ENCODE measurements at places on chromosomes 13 and 19.

GRCh38 chr13:47216176-47216822, 319.4 kb upstream of the HTR2A start:
- no peak for DNase-seq

- DNase-seq = no peak
Measured at GRCh38 chr13:106561551-106562170, 6.3 kb downstream of the ARGLU1 start.

GRCh38 chr13:98717256-98717655, 35.2 kb downstream of the SLC15A1 start:
- DNase-seq = no peak

DNA sequence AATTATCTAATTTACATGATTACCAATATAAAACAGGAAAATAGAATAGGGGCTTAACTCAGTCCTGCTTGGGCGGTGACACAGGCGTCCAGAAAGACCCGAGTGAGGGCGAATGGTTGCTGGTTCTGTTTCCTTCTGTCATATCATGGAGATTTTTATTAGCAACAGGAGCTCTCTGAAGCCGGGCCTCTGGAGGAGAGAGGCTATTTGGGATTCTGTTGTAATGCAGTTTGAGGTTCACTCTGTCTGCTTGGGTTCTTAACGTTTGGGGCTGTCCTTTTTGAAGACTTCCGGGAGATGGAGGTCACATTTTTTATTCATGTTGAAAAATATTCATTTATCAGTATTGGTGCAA, 115.7 kb upstream of the ZNF536 start:
- DNase-seq = no peak

DNA sequence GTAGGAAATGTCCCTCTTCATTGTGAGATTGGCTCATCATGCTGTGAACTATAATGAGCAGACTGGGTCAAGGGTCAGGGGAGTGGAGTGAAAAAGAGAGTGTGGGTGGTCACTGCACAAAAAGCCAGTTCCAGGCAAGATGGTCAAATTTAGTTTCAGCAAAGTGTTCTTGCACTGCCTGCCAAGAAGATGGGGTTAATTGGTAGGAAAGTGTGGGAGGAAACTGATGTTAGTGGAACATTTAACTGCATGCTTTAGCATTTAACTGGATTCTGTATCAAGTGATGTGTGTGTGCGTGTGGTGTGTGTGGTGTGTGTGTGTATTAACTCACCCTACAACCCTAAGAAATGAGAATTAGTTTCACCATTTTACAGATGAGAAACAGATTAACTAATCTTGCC, 131.6 kb downstream of the COG6 start:
- DNase-seq = no peak

- no peak for DNase-seq
Measured at GRCh38 chr13:43003010-43003409, 11.0 kb upstream of the EPSTI1 start.

DNA sequence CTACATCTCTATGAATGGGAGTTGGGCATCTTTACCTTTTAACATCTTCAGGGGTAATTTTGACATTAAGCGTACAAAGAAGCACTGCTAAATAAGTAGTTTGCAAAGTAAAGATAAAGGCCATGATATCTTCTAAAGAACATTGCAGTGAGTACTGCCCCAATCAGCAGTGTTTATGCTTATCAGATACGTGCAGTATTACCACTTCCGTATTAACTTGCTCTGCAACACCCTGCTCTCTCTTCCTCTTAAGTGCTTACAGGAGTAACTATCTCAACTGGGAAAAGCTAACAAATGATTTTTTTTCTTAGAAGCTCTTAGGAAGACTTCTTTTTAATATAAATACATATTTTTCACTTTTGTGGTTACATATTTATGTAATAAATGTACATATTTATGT, 793.7 kb upstream of the SLC10A2 start:
- no peak for DNase-seq

DNA sequence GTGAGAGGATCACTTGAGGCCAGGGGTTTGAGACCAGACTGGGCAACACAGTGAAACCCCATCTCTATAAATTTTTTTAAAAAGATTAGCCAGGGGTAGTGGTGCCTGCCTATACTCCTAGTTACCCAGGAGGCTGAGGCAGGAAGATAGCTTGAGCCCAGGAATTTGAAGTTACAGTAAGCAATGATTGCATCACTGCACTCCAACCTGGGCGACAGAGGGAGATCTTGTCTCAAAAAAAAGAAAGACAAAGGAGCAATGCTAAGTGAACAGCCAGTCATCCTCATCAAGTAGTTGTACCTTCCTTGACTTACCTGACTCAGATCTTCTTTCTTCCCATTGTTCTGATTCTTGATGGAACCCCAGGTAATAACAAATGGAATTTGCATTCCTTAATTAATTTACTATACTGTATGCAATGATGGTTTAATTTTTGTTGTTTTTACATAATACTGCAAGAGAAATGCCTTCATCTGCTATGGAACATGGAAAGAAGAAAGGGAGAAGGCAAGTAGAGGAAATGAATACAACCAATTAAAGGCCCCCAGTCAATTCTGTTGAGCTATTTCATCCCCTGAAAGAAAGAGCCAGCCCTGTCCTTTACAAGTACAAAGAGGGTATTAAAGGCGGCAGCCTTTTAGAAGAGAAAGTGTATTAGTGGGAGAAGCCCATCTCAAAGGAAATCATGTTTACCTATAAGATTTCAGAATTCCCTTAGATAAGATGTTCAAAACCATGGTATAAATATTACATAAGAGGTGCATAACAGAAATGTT, 316.7 kb downstream of the DIAPH3 start:
- no peak for DNase-seq

GRCh38 chr19:34310494-34310981, 54.5 kb upstream of the GPI start:
- no peak for DNase-seq

DNA sequence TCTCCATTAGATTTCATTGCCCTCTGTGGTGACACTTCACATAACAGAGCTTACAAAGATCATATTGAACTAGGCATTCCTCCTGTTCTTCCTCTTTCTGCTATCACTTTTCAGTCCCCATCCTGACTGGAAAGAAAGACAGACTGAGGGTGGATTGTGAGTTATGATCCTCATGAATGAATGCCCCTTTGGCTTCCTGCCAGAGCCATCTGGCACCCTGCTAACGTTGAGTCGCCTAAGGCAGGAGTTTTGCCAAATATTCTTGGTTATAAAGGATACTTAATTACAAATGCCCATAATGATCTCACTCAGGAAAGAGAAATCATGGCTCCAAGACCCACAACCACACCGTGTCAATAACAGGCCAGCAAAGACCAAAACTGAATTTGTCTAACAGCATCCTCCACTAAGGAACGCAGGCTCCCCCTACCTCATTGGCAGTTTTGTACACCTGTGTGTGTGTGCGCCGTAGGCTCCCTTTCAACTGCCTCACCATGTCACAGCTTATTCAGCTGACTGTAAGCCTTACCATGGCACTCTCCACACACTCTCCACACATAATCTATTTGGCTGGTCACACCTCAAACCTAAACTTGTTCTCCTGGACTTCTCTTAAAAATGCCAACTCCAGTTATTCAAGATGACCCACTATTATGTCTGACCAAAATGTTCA, 15.5 kb downstream of the ZNF211 start:
- DNase-seq = no peak

GRCh38 chr19:15576526-15577156, 38.4 kb upstream of the CYP4F8 start:
- DNase-seq = no peak

DNA sequence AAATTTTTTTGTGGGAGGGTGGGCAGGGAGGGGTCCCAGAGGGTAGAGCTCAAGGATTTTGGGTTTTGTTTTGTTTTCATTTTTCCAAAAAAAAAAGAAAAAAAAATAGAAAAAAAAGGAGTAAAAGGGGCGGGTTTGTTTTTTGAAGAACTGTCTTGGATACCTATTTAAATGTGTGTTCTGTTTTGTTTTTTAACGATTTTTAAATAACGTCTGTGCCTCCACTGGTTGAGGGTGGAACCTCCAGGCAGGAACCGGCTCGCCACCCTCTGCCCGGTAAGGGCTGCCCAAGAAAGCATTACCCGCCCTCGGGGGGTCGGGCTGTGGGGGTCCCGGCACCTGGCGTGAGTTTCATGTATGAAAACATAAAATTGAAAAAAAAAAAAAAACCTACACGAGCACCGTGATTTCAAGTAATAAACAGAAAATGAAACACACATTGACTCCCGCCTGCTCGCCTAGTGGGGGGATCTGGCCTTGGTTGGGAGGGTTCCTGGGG, 10.4 kb downstream of the MIDN start:
- no peak for DNase-seq

DNA sequence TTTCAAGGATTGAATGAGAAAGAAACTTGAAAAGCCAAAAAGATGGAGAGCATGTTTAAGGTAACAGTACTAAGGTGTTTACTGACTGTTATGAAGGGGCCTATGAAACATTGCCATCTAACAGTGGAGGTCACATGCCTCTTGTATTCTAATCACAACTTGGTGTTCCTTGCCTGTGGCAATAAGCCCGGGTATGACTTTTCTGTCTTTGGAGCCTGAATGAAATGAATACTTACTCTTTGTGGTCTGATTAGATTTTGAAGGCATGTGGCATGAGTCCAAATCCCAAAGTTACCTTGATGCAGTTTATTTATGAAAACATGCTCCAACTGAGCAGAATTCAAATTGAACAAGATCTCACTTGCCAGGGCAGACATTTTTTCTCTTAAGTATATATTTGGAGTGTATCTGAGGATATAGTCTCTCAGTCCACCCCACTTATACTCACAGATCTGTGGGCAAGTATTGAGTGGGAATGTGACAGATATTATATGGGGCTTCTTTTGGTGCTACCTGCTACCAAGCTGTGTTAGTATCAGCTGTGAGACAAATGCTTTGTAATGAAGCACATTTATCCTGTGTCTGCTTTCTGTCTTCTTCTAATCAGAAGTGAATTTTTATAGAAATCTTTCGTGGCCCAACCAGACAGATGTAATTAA, 67.5 kb downstream of the B3GLCT start:
- DNase-seq = no peak

GRCh38 chr19:46606681-46607447, 5.7 kb downstream of the CALM3 start:
- no peak for DNase-seq

DNA sequence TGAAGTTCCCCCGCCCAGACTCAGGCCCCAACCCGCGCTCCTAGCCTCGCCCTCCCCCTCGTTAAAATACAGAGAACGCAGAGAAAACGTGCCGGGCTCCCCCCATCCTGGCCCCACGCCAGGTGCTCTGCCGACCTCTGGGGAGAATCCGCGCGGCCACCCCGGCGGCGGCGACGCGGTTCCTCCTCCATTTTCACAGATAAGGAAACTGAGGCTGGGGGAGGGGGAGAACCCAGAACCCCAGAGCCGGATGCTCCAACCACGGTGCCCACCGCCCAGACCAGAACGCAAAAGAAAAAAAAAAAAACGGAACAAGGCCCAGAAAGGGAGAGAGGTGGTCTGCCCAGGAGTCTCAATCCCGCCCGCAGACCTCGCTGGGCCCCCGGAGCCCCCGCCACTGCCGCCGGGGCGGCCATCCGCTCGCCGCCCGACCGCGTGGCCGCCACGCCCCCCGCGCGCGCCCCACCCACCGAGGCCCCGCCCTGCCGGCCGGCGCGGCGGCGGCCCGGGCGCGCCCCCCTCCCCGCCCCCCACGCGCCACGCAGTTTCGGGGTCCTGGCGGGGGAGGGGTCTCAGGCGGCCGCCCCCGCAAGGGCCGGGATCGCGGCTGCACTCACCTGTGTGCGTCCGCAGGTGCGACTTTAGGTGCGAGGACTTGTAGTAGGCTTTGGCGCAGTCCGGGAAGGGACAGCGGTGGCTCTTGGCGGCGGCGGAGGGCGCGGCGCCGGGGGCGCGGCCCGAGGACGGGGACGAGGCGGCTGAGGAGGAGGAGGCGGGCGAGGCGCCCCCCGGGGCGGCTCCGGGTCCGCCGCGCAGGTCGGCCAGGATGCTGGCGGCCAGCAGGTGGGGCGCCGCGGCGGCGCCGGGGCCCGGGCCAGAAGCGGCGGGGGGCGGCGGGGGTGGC, 703 bp downstream of the KLF16 start:
- DNase-seq = no peak

DNA sequence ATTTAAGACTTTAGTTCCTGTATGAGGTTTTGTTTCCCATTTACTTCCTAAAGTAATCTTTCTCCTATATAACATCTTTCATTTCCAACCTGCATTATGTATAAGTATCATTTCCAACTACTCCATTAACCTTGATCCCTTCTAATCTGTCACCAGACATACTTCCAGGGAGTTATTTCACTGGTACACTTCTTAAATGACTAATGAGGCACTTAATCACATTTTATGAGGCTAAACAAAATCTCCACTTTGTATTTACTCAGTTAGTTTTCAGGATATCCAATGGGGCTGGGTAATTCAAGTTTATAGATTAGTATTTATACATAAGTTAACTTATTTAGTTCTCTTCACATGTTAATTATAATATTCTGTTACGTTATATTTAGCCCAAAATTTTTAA, 634.7 kb downstream of the PCDH17 start:
- DNase-seq = no peak

DNA sequence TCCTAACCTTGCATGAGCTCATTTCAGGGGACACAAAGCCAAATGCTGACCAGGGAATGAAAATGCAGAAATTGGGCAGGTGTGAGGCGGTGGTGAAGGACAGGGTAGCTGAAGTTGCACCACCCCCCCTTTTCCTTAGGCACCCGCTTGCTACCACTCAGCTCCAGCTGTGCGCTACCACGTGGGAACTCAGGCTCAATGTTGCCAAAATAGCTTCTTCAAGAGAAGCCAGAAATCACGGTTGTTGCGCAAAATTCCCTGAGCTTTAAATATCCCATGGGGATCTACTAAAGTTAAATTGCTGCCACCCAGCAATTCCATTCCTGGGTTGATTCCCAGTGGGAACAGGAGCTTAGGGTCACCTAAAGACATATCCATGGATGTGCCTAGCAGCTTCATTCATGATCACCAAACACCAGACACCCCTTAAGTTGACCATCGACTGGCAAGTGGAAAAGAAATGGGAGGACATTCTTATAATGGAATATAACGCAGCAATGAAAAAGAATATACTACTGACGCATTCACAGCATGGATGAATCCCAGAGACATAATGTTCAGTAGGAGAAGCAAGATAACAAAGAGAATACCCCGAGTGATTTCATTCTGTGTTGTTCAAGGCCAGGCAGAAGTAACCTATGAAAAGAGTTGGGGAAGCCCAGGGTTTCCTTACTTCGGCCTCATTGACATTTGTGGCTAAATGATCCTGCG, 12.8 kb upstream of the ADGRL1 start:
- DNase-seq = no peak

DNA sequence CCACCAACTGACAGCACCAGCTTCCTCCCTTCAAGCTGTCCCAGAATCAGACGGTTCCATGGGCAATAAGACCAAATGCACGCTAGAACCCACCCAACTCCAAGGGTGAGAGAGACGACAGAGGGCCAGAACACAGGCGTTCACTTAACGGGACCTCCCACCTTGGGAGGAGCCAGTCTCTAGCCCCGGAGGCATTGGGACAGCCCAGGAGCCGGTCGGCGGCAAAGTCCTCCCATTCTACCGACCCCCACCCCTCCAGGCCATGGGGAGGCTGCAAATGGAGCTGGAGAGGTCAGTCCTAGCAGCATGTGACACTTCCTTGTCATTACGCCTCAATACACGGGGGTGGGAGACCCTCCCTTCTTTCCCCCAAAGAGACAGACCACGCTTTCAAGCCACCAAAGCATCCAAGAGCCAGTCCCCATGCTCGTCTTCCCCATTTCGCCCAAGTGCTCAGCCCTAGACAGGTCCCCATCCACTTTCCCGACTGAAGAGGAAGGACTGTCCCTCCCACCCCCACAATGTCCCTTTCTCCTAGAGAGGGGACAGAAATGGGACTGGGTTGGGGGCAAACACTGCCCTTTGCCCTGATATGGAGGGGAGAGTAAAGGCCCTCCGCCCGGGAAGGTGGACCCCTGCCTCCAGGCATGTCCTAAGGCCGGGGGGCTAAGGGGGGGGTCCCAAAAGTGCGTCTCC, 964 bp downstream of the KHSRP start:
- peak; percentile 61 for DNase-seq
